ENCODE measurements at places on chromosomes 5 and 9.

GRCh38 chr5:169850409-169850808 lies 129.9 kb downstream of the INSYN2B start:
- DNase-seq: no peak

DNA sequence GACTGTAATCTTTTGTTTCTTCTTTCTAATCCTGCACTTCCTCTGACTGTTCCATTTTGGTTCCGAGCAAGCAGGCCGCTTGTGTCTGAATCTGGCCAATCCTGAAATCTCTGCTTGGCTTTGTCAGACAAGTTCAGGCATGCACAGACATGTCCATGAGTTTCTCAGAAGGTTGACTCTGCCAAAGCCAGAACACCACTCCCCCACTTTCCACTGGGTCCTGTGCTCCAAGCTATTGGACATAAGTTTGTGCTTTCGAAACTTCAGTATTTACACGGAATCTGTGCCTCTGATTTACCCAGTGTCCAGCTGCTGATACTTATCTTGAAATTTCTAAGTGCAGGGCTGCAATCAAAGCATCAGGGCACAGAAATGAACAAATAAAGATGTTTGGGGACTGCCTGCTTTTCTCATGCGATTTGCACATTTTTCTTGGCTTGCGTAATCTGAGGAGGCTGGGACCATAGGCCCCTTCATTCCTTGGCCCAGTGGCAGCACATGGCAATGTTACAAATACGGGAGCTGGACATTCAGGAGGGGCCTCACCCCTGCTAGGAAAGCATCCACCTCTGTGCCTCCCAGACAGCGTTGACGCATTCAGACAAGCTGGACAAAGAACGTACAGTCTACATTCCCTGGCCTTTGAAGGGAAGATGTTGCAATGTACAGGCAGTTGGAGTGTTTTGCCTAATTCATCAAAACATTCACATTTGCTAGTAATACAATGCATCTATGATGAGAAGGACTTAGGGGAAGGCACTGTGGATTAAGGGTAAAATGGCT lies 209.2 kb upstream of the PAPPA start:
- DNase-seq: no peak

- no peak for DNase-seq
Observed at GRCh38 chr9:98280162-98280561, 24.7 kb upstream of the TBC1D2 start.

DNA sequence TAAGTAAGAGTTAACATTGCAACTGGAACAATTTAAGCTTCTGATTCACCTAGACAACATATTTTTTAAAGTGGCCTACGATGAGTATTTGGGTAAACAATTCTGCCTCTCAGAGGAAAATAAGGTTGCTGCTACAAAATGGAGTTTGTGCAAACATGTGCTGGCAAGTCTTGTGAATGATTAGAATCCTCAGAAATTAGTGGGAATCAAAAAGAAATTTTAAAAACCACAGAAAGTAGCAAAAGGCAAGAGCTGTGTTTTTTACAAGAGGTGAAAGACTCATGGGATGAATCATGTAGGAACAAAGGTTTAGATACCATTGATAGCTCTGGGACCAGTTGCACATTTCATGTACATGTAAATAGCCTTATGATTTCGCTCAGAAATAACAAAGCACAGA lies 561.6 kb downstream of the TAF11L14 start:
- no peak for DNase-seq

GRCh38 chr5:95780597-95780996 lies 41.9 kb downstream of the GLRX start:
- no peak for DNase-seq

DNA sequence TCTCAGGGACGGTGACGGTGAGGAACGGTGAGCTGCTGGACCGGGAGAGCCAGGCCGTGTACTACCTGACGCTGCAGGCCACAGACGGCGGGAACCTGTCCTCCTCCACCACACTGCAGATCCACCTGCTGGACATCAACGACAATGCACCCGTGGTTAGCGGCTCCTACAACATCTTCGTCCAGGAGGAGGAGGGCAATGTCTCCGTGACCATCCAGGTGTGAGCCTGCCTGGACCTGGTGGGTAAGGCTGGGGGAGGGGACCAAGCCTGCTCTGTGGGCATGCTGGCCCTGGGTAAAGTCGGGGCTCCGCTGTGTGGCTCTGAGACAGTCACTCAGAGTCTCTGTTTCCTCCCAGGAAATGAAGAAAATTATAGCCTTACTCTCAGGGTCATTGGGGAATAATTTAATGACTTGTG lies 29.3 kb downstream of the CDHR2 start:
- no peak for DNase-seq

DNA sequence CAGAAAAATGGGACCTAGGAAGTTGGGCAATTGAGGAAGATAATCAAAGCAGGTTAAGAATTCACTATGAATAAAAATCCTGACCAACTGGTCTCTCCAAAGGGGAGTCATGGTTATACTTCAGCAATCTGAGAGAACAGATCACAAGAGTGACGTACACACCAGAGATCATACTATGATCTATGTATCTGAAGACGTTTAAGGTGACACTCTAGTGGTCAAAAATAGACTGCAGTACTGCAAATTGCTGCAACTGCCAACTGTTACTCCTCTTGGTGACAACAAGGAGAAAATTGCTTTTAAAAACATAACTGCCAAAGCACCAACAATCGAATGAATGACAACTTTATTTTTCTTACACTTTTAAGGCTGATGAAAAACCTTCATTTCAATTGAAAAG lies 4.9 kb downstream of the AK6 start:
- no peak for DNase-seq

DNA sequence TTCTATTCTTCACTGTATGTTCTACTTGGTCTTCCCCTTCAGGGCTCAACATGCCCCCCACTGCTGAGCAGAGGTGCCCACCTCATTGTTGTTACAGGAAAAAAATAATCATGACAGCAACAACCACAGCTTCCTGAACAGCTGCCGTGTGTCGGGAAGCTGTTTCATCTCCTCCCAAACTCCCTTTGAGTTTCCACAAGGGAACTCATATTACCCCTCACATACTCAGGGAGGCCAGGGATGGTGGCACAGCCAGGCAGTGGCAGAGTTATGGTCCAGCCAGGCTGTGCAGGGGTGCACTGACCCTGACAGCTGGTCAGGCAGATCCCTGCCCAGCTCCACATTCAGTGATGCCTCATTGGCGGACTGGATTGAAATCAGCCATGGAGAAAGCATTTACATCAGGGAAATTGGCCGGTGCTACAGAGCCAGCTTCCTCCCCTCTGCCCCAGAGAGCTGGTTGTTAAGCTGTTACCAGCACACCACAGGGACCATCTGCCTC lies 37.3 kb downstream of the SARDH start:
- no peak for DNase-seq

- DNase-seq: no peak
Observed at GRCh38 chr5:82257247-82257646, 20.9 kb downstream of the RPS23 start.

- DNase-seq: no peak
Observed at GRCh38 chr9:125687163-125687863, 19.7 kb downstream of the MAPKAP1 start.

GRCh38 chr5:56175488-56175887 lies 57.6 kb downstream of the ANKRD55 start:
- no peak for DNase-seq

- no peak for DNase-seq
Observed at GRCh38 chr9:81156381-81156780, 533.0 kb downstream of the TLE1 start.

DNA sequence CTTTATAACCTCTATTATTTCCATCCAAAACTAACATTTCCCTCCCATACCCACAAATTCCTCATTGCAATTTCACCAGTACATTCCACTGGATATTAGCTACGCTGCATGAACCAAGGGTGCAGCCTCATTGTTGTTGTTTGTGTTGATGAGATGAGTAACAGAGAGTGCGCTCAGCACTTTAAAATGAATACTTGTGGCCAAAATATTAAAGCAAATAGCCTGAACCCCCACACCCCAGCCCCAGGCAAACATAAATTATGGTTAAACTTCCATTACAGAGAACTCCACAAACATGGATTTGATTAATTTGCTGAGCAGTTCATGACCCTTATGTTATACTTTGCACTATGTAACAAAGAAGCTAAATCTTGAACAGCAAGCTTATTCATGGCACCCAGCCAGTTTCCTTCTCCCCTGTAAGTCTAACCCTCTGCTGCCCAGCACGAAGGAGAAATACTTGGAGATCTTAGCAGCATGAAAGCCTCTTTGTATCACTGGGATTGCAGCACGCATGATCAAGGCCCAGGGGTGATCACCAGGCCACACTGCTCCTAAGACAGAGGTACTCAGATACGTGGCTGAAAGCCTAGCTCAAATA lies 205.0 kb downstream of the DOCK8 start:
- DNase-seq: no peak

DNA sequence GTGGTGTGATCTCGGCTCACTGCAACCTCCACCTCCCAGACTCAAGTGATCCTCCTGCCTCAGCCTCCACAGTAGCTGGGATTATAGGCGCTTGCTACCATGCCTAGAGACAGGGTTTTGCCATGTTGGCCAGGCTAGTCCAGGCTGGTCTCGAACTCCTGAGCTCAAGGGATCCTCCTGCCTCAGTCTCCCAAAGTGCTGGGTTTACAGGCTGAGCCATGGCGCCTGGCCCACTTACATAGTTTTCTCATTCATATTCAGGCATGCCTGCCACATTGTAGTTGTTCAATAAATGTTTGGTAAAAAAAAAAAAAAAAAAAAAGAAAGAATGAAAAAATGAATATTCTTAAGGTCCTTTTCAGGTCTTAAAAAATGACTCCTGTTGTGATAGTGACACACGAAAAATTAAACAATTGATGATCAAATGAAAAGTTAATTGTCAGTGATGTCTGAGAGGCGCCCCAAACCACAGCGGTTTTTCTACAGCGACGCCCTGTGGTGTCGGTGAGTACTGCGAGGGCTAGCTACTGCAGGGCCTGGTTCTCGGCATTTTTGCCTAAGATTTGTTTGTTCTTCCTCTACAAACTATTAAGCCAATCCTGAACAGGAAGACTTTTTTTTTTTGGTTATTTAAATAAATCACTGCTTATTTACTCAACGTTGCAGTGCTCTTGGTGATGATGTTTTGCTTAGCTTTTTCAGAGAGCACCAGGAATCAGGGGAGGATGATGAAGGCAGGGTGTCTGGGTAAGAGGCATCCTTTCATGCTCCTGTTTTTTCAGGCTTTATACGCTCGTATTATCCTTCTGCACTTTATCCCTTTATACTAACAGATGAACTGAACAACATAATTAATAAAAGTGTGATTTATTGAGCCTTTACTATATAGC lies 67.0 kb upstream of the DPYSL3 start:
- DNase-seq: no peak

DNA sequence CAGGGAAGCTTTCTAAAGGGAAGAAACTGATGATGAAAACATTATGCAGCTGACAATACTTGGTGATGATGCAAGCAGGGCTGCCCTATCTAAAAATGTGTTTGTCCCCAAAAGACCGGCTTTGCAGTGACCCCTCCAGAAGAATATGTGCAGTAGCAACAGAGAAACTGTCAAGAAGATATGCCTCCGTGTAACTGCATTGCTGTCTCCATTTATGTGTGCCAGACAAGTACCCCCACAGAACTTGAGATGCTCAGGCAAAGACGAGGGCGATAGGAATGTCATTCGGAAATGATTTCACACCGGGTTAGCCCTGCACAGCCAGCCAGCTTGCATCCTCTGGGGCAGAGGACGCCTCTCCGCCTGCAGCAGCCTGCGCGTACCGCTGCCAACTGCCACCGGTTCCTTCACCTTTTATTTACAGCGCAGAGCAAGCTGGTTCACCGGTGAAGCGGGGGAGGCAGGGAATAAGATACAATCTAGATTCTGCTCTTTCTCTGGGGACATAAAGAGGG lies 2.0 kb downstream of the GABBR2 start:
- DNase-seq: no peak

GRCh38 chr5:9009931-9010651 lies 535.8 kb downstream of the SEMA5A start:
- DNase-seq: no peak

- no peak for DNase-seq
Observed at GRCh38 chr9:107286057-107286456, 3.0 kb downstream of the RAD23B start.

DNA sequence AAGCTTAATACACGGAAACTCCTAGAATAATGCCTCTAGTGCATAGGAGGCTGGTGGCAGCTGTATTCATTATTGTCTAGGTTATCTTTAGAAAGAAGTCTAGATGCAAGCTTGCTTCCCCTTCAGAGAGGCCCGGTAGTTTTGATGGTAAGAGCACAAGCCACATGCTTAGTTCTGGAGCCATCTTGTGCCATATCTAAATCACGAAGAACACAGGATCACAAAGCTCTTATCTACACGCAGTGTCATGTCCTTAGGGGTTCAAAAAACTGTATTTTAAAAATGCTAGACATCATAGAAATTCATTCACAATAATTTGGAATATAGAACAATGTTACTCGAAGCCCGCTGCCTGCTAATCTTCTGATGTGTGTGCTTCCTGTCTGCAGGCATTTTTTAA lies 6.2 kb downstream of the CACFD1 start:
- no peak for DNase-seq

GRCh38 chr5:174364676-174365075 lies 319.2 kb downstream of the NSG2 start:
- DNase-seq: no peak

DNA sequence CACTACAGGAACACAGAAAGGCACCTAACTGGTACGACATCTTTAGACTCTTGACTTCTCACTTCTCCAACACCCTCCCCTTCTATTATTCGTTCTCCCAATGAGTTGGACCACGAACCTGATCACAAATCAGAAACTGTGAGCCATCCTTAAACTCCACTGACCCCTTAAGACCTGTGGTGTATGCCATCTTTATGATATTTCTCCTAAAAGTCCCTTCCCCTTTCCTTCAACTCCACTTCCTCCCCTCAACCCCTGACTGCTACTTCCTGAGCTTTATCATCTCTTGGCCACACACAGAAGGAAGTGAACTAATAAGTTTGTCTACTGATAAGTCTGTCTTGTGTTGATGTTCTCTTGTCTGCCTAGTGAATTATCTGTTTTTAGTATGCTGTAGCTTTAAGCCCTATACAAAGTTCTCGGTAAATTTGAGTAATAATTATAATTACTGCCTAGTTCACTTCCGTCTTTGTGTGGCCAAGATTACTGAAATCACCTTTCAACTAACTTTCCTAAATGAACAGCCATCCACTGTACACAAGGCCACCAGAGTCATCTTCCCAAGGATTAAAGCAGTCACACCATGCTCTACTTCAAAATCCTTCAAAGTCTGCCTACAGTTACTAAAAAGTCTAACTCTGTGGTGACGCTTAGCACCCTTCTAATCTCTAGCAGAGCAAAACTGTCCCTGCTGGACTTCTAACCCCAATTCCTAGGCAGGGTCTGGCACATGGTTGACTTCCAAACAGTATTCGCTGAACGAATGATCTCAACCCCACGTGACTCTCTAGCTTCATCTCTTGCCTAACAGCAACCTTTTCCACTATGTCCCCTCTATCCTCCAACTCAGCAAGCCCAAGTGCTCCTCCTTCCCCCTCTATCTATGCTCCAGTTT lies 23.2 kb downstream of the ELOVL7 start:
- DNase-seq: no peak

- DNase-seq: no peak
Observed at GRCh38 chr5:30686530-30686929, 507.0 kb upstream of the CDH6 start.

GRCh38 chr5:35626108-35626507 lies 8.4 kb downstream of the SPEF2 start:
- DNase-seq: no peak
